ENCODE measurements at places on chromosomes 2 and 18. TPM values are rescaled to one million over a fixed set of nuclear protein-coding genes. Genes with fewer than 3 reads are reported as not detected.

COL4A3 gene
- polyA plus RNA-seq, result 1.3 TPM

LYG2 gene
- polyA plus RNA-seq, result 0.39 TPM

DSG4 gene
- not detected for polyA plus RNA-seq

CRIM1 gene
- 4.4 TPM for polyA plus RNA-seq

PPP1R1C gene
- 2.3 TPM for polyA plus RNA-seq

CAD gene
- 4.1 TPM for polyA plus RNA-seq

PDE1A gene
- polyA plus RNA-seq, result 24.6 TPM

RDH14 gene
- polyA plus RNA-seq, result 62.3 TPM

CXCR1 gene
- not detected for polyA plus RNA-seq

SERPINB11 gene
- not detected for polyA plus RNA-seq

RESP18 gene
- 6.5 TPM for polyA plus RNA-seq

RAB17 gene
- polyA plus RNA-seq, result not detected

C2orf69 gene
- polyA plus RNA-seq, result 15.1 TPM

C2orf72 gene
- polyA plus RNA-seq, result 3.6 TPM

ESPNL gene
- polyA plus RNA-seq, result not detected

AGXT gene
- polyA plus RNA-seq, result not detected

CFC1 gene
- 0.39 TPM for polyA plus RNA-seq

LRRC30 gene
- not detected for polyA plus RNA-seq

LRATD1 gene
- 1.2 TPM for polyA plus RNA-seq

SIX3 gene
- not detected for polyA plus RNA-seq

FN1 gene
- 3.6 TPM for polyA plus RNA-seq

G6PC2 gene
- polyA plus RNA-seq, result not detected

MDH1B gene
- polyA plus RNA-seq, result 11.8 TPM

ZSWIM2 gene
- polyA plus RNA-seq, result not detected

TLX2 gene
- polyA plus RNA-seq, result not detected

SIX2 gene
- not detected for polyA plus RNA-seq

RAMP1 gene
- polyA plus RNA-seq, result 38.6 TPM

PRADC1 gene
- polyA plus RNA-seq, result 8.1 TPM

Data from Purkinje cell (primary cell).